ENCODE measurements at places on chromosomes 1 and 21.

- no peak for DNase-seq
These were observed 496.1 kb downstream of the PTPRU start for GRCh38 chr1:29732453-29732852.

DNA sequence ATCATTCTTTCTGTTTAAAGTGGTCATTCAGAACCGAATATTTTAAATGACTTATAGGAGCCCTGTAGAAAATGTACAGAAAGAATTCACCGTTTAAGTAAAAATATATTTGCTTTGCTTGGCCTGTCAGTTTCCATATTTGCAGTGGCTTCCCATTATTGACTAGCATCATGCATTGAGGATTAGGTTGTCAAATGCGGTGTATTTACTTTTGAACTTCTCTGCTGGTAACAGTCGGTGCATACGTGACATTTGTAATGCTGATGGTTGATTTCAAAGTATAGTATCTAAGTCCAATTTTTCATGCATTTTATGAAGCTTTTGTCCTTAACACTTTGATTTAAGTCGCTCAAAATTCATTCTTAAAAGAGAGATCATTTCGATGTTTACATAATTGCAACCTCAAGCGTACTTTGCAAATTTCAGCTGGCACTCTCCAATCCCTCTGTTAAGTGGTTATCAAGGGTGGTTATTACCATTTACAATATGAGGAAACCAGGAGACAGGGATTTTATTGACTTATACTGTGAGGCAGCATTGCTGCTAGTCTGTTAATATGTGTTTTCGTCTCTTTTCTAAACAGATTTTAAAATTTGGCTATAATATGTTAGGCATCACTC lies 201.6 kb downstream of the SDCCAG8 start:
- no peak for DNase-seq

- DNase-seq, result no peak
These were observed 28.1 kb downstream of the AHDC1 start for GRCh38 chr1:27575840-27576331.

- DNase-seq, result no peak
These were observed 53.3 kb downstream of the ZFYVE9 start for GRCh38 chr1:52195161-52195560.

- peak; percentile 81 for DNase-seq
These were observed 588 bp upstream of the IGSF8 start for GRCh38 chr1:160098852-160099561.

DNA sequence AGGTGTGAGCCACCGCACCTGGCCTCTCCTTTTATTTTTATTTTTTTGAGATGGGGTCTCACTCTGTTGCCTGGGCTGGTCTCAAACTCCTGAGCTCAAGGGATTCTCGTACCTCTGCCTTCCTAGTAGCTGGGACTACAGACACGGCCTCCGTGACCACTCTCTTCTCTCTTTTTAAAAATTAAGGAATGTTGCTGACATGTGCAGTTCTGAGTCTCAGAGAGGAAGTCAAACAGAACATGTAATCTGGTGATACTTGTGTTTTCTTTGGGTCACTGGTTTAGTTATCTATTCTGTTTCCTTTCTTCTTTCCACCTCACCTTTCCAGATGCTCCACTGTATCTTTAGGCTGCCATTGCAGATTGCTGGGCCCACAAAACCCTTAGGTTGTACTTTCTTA lies 2.7 kb downstream of the WDTC1 start:
- DNase-seq, result no peak

GRCh38 chr1:48939042-48939441 lies 162.4 kb upstream of the BEND5 start:
- DNase-seq, result no peak

- no peak for DNase-seq
These were observed 11.2 kb upstream of the AK2 start for GRCh38 chr1:33047839-33048305.

DNA sequence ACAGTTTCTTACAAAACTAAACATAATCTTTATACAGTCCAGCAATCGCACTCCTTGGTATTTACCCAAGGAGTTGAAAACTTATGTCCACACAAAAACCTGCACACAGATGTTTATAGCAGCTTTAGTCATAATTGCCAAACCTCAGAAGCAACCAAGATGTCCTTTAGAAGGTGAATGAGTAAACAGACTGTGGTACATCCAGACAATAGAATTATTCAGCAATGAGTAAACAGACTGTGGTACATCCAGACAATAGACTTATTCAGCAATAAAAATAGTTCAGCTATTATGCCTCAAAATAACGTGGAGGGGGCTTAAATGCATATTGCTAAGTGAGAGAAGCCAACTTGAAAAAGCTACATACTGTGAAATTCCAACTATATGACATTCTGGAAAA lies 87.0 kb upstream of the GALNT2 start:
- DNase-seq, result no peak

DNA sequence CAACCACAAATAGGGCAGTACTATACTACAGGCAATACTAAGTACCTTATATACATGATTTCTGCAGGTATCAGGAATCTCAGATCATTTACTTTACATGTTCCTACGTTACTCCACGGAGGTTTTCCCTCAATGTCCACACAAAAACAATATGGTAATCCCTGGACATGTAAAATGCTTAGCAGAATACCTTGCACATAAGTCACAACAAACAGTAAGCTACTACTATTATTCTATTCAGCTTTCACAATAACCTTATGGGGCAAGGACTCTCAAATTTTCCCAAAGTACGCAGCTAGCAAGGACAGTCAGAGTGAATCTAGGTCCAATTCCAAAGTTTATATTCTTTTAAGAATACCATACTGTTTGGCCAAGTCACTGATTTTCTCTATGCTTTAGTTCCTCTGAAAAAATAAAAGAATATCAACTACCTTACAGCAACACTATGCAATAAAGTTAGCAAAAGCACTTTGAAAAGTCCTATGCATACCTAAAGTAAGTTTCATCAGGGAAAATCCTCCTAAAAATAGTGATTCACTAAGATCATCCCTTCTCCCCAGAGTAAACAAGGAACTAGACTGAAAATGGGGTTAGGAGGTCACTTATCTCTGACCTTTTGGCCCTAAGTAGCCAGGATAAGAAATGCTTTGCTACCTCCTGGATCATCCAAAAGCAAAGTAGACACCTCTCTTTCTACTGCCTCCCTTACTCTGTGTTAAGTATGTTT lies 67.4 kb downstream of the LUZP1 start:
- no peak for DNase-seq

GRCh38 chr1:189513091-189513490 lies 964.6 kb downstream of the BRINP3 start:
- no peak for DNase-seq

DNA sequence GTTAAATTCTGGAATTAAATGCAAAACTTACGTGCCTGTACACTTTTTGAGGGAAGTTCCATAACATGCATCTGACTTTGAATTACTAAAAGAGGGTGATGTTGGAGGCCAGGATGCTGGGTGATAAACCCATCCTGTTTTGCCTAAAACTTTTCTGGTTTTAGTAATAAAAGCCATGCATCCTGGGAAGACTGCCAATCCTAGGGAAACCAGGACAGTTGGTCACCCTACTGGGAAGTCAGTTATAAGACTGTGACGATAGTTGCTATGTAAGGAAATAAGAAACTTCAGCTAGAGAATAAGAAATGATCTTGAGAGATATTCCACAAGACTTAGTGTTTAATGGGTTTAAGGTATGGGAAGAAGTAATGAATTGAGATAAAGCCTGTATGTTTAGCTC lies 336.6 kb upstream of the LYPLAL1 start:
- DNase-seq, result no peak

DNA sequence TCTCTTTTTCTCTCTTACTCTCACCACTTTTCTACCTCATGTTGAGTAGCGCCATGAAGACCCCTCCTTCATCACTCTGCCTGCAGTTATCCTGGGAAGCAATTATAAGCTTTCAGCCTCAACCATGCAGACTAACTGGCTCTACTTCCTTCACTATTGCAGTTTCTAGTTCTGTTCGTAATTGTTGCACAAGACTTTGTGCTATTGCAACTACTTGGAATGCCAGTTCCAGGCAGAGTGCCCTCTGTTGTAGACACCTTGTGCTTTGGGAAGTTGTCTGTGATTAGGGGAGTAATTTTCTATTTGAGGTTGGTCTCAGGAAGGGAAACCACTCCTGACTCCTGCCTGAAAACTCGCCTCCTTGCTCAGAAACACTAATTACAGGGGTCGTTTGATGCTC lies 19.4 kb downstream of the PGM1 start:
- DNase-seq, result no peak

DNA sequence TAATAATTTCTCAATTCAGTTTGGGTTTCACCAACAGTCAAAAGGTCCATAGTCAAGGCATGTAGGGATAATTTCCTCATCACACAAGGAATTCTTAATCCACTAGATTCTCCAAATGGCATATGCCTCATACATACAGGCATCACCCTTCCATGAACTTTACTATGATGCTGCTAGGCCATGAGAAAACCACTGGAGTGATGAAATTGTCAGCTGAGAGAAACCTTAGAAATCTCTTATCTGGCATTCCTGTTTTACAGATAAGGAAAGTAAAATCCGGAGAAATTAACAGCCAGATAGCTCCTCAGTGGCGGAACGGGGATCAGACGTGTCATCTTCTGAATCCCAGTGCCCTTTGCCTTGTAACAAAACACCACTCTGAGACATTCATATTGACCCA lies 274.4 kb downstream of the NTNG1 start:
- DNase-seq, result no peak

- DNase-seq, result no peak
These were observed 40.2 kb upstream of the RBM15 start for GRCh38 chr1:110298991-110299390.

Data from smooth muscle cell of the brain vasculature (primary cell).